EH (cell line): ENCODE measurements at places on chromosomes 6 and 20.

GRCh38 chr20:18689557-18689956 lies 101.7 kb downstream of the DTD1 start:
- DNase-seq, result peak; percentile 25

DNA sequence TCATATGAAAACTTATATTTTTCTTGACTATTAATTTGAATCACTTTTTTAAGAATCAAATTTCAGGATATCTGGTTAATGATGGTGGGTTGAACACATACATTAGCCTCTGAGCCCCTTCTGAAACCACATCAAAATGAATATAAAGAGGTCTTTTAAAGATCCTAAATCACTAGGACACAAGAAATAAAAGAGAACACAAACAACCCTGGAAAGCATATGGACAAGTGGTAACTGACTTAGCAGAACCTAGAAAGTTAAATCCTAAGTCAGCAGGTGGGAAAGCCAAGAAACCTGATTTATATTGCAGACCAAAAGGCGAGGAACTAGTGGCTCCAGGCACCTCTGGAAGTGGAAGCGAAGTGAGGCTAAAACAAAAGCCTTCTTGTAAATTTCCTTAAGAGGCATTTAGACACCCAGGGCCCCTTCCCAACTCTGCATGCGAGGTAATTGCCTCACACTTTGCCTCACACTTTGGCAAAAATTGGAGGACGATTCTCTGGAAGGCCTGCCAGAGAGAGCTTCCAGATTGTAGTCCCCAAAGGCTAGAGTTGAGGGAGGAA lies 293.9 kb downstream of the KHDC1L start:
- no peak for DNase-seq

DNA sequence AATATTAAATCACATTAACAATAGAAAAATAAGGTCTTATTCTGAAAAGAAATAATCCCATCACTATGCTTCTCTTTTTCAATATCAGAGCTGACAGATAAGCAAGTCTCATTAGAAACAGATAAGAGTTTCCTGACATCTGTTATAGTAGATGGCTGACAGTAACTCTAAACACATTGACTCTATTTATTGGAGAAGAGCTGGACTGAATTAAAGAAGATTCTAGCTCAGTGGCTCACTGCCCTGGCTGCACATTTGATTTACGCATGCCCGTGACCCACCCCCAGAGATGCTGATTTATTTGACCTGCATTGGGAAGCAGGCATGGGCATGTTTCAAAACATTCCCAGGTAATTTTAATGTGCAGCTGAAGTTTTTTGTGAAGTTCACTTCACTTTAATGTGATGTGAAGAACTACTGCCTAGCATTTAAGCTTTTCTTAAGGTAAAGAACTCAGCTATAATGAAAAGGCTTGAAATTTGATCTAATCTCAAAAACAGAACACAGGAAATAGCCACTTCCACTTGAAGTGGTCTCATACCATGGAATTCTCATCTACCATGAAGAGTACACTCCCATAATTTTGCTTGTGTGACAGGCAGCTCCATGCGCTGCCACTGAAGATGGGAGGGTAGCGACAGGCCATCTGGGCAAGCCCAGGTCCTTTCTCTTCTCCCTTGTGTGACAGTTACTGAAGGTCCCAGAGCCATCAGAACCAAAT lies 162.3 kb downstream of the TPBG start:
- no peak for DNase-seq

DNA sequence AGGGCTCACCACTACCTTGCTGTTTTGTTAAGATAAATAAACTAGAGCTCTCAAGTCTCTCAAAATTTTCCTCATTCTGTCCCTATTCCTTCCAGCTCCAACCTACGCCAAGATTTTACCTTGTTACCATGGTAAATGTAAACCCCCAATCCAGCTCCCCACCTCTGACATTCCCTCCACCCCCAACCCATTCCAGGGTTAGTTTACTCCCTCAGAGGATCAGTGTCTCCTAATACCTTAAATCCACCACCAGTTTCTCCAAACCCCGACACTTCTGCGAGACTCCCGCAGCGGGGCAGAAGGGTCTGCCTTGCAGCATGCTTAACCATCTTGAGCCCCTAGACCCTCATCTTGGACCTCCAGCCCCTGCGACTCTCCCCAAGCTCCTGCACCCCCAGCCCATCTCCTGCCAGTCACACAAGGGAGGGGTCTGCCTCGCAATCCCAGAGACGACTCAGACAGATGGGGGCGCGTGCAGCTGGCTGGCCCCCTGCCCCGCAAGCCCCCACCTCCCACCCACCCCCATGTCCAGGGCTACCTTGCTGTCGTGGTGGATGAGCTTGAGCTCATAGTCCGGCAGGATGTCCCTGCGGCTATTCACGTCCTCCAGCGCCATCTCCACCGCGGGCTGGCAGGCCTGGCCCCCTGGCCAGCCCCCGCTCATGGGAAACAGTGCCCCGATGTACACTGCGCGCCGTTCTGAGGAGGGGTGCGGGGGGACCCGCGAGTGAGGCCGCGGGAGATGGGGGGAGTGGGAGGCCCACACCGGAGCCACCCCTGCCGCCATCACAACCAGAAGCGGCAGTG lies 5.8 kb downstream of the GABBR1 start:
- peak; percentile 25 for DNase-seq

DNA sequence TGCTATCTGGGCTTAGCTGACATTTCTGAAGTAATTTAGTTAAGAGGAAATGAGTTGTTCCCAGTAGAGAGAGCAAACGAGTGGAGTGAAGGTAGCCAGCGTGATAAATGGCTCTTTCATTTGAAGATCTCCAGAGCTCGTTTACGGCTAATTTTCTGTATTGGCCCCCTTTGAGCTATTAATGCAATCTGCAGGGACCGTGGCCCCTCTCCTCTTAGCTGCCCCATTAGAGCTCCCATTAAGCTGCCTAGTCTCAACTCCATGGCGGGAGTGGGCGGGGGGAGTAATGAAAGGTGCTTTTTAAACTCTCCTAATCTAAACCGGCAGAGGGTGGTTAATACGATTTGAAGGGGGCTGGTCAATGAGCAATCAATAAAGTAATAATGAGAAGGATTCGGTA lies 12.5 kb downstream of the TFAP2B start:
- no peak for DNase-seq

DNA sequence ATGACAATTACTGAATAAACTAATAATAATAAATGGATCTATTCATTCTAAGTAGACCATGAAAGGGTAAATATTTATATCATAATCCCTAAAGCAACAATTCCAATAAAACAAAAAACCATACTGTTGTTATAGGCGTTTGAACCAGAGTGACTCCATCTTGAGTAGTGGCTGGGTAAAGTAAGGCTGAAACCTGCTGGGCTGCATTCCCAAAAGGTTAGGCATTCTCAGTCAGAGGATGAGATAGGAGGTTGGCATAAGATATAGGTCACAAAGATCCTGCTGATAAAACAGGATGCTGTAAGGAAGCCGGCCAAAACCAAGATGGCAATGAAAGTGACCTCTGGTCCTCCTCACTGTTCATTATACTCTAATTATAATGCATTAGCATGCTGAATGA lies 8.3 kb downstream of the OR2H1 start:
- no peak for DNase-seq

DNA sequence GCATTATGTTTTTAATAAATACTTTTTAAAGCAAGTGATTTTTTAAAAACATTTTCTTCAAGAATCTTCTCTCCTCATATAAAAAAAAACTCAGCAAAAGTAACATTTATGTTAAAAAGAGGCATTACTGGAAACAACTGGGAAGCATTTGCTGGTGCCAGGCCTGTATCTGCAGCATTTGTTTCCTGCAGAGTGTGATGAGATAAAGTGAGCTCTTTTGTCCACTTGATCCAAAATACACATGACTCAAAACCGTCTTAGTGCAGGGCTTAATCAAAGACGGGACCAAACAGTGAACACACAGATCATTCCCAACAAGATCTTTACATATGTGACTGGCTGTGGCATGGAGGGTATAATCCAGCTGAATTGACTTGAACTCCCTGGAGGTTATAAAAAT lies 28.3 kb upstream of the RIPPLY2 start:
- no peak for DNase-seq

DNA sequence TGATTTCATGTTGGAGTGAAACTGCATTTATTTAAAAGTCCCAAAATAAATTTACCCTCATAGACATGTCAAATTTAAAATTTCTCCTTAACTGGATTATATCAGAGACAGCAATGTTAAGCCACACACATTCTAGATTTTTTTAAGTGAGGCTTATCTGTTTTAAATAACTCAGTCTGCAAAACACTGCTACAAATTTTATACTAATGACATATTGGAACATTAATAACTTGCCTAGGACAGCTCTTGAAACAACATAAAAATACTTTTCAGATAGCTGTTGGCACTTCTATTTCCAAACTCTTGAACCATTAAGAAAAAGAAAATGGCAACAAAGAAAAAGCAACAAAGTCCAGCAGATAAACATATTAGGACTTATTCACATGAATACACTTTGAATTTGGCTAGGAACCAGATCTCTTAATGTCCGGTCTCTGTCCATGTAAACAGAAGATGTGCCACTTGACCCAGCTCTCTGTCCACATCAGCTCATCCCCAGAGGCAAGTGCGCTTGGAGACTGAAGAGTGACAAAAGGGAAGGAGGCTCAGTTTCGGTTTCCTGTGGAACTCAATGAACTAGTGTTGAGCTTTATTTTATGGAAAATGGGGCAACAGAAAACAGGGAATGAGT lies 219.3 kb upstream of the THBS2 start:
- no peak for DNase-seq

GRCh38 chr20:38450412-38450975 lies 15.4 kb upstream of the SNHG17 start:
- DNase-seq, result peak; percentile 62

DNA sequence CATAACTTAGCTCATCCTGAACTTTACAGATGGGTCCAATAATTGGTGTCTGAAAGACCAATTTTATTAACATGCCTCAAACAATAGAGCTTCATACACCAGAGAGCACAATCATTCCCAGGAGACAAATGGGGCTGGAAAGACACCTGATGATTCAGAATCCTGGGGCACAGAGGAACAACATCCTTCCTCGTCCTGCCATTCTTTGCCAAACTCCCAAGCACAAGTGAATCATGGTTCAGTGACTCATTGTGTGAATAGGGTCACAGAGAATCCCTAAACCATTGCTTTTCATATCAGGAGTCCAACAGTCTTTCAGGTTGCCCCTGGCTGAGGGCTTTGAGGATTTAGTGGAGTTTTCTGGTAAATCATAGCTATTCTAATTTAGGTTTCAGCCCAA lies 266.4 kb upstream of the BMP2 start:
- DNase-seq, result peak; percentile 35

DNA sequence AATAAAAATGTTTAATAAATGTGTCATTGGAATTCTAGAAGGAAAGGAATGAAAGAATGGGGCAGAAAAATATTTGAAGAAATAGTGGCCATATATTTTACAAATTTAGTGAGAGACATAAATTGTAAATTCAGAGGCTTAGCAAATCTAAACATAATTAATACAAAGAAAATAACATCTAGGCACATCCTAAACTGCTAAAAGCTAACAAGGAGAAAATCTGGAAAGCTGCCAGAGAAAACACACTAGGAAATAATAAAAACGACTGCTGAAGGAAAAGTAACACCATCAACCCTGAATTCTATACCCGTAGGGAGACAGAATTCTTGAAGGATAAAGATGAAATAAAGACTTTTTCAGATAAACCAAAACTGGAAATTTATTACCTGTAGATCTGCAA lies 23.8 kb downstream of the CYB5R4 start:
- peak; percentile 26 for DNase-seq

DNA sequence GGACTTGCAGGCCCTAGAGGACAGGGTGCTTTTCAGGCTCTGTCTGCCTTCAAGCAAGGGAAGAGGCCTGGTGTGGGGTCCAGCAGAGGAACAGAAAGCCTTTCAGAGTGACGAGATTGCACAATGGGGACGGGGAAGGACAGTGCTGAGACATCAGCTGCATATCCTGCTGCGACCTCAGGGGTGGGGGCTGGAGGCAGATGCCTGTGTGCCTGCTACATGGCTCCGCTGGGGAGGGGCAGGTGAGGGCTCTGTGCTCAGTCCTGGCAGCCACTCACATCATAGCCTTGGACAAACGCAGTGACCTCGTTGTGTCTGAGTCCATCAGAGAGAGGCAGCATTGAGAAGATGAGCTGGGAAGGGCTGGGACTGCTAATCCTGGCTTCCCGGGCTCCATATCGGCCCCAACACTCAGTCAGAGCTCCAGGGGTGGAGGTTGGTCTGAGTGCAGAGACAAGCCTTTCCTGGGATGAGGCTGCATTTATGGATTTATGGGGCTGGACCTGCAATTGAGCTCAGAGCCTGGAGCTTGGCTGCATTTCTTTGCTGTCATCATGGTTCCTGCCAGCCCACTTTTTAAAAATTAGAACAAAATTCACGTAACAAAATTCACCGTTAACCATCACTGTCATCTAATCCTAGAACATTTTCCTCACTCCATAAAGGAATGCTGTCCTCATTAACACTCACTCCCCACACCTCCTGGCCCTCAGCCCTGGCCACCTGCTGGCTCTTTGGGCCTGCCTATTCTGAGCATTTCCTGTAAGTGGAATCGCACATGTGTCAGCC lies 196.9 kb upstream of the SLC24A3 start:
- no peak for DNase-seq

DNA sequence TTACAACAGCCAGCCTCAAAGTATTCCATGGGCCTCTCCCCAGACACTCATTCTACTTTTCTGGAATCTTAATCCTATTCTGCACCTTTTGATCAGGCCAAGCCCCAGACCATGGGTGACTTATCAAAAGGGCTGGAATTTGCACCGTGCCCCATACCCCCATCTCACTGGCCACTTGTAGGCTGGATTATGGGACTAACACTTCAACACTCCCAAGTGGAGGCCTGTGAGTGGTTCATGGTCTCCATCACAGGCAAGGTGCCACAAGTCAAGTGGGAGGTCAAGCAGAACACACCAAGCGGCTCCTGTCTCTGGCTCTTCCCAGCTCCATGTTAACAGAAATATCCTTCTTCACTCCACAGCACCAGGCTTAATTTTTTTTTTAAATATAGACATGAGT lies 212.3 kb upstream of the HEY2 start:
- no peak for DNase-seq

DNA sequence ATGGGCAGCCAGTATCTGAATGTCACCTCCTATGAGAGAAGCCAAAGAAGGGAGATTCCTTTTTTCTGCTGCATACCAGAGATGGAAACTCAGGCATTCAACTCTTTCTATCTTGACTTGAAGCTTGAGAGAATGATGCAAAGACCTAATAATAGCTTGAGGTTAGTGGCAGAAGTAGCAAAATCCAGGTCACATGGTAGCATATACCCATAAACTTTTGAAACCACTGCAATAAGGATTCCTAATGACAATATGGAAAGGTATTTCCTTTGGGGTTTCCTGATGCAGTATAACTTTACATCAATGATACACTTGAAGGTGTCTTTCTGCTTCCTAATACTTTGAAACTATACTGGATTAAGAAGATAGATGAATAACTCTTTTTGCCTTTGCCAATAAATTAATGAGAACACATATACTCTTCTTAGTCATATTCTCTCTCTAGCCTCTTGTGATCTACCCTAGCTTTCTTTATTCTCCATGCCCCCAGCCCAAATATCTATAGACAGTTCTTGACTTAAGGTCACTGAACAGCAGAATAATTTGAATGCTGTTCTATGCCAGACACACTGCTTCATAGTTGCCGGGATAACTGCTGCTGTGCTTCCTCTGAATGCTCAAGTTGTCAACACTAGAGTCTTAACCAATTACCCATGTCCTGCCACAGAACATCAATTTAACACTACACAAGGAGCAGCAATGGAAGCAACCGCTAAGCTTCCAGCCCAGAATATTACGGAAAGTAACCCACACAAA lies 155.5 kb upstream of the SIM1 start:
- peak; percentile 95 for DNase-seq

GRCh38 chr6:120945905-120946594 lies 388.2 kb downstream of the TBC1D32 start:
- no peak for DNase-seq

- DNase-seq, result peak; percentile 78
These were observed 81.9 kb upstream of the CCDC28A start for GRCh38 chr6:138691595-138692057.
